ENCODE measurements at places on chromosomes 2 and 18.

DNA sequence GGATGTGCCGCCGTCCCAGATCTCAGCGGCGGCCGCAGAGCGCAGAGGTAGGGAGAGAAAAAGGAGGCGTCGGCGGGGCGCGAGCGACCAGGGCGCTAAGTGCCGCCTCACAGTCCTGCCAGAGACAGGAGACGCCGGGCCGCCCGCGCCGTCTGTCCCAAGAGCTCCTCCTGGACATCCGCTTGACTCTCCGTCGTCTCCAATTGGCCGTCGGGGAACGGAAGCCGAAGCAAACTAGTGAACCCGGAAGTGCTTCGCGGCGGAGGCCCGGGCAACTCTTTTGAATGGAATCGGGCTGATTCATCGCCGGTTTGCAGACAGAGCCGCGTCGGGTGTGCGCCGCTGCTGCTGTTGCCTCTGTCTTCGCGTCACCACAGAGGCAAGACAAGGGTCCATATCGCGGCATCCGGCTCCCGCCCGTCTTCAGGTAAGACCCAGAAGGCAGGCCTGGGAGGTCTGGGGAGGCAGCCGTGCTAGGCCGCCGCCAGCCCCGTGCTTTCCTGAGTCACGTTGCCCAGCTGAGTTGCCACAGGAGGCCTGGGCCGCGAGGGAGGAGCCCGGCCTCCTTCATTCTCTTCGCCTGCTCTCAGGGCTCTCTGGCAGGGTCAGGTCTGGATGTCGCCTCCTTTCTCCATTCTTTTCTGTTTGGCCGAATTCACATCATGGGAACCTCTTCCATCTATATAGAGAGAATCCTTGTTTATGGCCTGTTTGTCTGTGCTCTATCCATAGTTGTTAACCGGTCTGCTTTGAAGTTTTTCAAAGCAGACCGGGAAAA is at the start of gene PSMD14:
TSS of gene PSMD14 (plus strand) at position 248 of the 778 bp plus-strand sequence. CDS start 10,401 bp downstream, outside the sequence.
- peak; percentile 82 for DNase-seq

DNA sequence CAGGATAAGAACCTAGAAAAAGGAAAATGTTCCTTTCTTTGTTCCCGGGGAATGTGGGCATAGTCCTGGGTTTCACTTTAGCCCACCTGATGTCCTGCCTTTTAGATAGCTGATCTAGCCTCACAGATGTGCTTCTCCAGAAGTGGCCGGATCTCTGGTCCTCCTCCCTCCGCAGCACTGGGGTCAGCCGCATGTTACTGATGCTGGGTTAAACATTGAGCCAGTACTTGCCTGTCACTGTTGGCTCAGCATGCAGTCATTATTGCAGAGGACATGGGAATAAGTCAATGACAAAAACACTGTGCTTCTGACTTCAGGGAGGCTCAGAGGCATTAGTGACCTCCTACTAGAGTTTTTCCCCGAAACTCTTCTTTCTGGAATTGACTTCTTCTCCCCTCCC is 27.6 kb downstream of the NCK2 start:
- no peak for DNase-seq

DNA sequence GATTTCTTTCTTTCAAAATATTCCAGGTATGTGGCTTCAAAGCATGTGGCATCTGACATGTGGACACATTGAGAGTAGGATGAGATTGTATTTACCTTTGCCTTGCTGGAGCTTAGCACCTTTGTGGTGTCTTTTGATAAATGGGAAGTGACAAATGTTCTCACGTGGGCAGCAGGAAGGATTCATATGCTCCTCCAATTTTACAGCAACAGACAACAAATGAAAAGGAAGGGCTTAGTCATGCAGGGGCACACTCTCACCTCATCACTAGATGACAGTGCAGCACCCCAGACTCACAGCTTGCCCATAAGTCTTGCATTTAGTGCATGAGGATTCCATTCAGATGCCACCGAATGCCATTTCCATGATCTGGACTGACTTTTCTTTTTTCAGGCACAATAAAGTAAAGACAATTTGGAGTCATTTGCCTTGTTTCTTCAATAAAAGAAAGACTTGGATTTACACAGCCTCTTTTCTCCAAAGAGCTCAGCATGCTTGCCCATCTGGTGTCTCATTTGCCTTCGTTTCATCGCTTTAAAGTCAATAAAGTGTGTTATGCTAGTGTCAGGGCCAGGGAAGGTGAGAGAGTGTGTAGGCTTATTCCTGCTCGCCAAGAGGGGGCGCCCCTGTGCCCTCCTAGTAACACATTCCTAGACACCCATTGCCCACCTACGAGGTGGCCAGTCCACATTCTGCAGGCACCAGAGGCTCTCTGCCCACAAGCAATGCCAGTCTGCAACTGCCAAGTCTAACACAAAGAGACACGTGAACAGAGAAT is 39.6 kb upstream of the DAPL1 start:
- no peak for DNase-seq

GRCh38 chr2:30883822-30884221 is 76.6 kb upstream of the CAPN13 start:
- no peak for DNase-seq

DNA sequence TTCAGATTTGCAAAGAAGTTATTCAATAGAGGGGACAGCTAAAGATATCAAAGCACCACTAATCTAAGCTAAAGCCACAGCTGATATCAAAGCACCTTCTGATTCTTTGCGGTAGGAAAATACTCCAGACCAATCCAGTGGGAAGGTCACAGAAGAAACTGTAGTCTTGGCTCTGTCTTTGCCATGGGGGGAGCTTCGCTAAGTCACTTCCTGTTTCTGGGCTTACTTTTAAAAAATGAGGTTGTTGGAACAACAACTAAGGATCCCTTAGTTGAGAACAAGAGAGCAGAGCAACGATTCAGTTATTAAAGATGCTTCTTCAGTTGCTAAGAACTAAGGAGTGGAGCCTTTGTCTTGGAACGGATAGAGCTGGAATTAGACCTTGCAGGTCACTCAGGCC is 12.2 kb downstream of the LPIN1 start:
- DNase-seq: no peak

DNA sequence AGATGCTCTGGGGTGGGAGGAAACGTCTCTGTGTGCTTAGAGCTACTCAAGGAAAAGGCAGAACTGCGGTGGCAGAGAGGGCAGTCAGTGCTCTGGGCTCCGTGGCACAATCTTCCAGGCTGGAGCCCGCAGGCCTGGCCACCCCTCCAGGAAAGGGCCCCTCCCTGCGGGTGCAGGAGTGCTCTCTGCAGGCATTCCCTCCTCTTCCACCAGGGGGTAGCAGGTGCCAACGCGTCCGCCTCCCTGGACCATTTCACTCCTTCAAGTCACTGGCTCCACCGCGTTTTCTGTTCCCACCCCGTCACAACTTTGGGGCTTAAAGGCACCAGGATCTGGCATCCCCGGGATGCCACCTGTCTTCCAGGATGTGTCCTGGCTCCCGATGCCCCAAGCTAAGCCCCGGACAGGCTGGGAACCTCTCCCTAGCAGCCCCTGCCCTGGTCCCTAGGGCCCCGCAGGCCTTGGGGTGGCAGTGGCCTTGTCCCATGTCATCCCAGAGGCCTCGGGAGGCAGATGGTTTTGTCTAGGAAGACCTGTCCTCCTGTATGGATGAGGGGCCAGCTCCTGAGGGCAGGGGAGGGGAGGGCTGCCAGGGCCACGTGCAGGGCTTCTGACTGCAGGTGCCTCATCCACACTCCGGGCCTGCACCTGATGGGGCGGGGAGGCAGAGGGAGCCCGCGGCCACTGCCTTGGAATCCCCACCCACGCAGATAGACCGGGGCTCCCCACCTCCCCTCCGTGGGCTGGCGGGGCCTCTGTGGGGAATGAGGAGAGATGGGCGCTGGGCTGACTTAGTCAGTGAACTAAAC is 26.4 kb downstream of the KCNIP3 start:
- no peak for DNase-seq

DNA sequence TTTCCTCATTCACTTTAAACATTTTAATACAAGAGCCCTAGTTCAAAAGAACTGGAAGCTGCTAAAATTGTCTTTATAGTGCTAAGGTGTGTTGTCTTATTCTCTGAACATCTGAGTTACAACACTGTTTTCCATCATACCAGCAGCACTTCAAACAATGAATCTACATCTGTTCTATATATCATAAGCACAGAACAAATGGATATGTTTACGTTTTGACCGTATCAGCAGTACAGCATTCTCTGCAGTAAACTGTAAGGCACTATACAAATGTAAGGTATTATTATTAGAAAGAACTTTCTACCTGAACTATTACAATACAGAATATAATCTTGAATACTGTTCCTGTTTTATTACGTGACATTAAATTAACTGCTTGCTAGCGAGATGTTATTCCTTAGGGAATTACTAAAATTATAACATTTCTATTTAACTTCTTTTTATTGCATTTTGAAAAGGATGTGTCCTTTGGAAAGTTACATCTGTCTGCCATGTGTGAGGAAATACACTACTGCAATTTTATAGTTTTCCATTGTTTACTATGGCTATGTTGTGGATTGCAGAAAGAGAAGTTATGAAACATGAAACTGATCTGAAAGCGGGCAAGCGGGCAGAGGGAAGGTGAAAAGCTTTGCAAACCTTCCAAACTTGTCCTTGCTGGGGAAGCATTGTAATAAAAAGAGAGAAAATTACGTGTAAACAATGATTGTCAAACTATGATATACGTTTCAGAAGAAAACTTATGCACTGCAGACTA is 13.7 kb downstream of the NCKAP1 start:
- DNase-seq: no peak

DNA sequence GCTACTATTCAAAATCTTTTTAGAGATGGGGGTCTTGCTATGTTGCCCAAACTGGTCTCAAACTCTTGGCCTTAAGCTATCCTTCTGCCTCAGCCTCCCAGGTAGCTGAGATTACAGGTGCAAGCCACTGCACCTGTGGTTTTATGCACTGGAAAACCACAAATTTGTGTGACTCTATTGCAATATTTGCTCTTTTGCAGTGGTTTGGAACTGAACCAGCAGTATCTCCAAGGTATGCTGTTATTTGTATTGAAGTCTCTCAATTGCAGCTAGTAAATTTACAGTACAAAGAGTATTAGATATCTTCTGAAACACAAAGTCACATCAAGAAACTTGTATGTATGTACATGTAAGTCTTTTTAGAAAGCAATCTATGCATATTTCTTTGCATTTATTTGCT is 46.2 kb downstream of the PPP4R1 start:
- no peak for DNase-seq

GRCh38 chr2:210919128-210919527 is 362.7 kb downstream of the CPS1 start:
- no peak for DNase-seq

- DNase-seq: no peak
Observed at GRCh38 chr2:17754773-17755425, 961 bp downstream of the GEN1 start.

- no peak for DNase-seq
Observed at GRCh38 chr2:231530099-231531011, at the start of gene NMUR1. NMUR1 (minus strand) TSS chr2:231530445; CDS start chr2:231530361, 84 bp downstream.

GRCh38 chr18:56727399-56727798 is 76.2 kb downstream of the WDR7 start:
- DNase-seq: no peak

DNA sequence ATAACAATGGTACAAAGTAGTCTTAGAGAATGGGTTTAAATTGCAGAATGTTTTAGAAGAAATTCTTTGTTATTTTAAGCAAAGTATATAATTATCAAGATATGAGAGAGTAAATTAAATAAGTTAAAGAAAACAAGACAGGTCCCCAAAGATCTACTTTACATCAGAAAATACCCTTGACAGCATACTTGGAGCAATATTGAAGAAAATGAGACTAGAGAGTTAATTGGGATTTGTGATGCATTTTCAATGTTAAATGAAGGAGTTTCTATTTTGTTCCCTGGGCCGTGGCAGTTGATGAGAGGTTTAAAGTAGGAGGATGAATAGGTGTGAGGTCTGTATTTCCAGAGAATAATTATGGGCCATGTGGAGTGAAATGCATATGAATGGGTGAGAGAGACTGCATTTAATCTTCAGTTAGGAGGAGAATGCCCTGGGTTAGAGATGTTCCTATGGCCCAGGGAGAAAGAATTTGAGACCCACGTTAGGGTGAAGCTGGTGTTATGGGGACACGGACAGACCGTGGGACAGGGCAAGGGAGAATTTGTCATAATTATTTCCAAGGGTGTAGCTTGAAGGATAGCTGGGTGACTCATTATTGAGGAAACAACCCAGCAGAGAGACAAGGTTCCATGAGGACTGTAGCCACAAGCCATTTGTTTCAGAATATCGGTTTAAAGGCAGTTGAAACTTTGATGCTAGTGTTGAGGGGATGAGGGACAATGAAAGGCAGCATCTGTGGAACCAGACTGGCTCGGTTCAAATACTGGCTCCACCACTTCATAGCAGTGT is 22.7 kb downstream of the MGAT5 start:
- no peak for DNase-seq

GRCh38 chr2:229003256-229003655 is 267.8 kb downstream of the PID1 start:
- no peak for DNase-seq

- DNase-seq: peak; percentile 4
Observed at GRCh38 chr2:200609028-200609614, 23.3 kb downstream of the AOX1 start.

DNA sequence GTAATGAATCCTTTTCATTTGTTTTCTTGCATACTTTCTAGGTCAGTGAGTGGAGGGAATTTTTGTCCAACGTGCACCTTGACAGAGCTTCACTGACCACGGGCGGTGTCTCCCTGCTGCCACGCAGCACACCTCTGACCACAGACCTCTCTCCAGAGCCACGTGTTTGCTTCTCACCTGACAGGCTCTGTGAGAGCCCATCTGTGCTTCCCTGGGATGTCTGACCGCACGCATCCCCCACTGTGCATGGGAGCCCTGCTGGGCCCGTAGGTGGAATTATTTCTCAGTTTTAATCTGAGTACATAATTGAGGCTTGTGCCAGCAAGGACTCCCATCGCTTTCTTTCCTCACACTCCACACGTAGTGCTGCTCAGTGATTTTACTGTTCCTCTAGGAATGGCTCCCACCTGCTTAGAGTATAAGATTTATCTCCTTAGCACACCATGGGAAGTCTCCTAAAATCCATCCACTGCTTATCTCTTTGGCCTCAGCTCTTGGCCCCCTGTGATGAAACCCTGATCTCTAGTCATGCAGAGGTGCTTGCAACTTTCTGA is 482.6 kb downstream of the TSN start:
- no peak for DNase-seq

GRCh38 chr2:60094450-60094929 is 459.0 kb downstream of the BCL11A start:
- no peak for DNase-seq

DNA sequence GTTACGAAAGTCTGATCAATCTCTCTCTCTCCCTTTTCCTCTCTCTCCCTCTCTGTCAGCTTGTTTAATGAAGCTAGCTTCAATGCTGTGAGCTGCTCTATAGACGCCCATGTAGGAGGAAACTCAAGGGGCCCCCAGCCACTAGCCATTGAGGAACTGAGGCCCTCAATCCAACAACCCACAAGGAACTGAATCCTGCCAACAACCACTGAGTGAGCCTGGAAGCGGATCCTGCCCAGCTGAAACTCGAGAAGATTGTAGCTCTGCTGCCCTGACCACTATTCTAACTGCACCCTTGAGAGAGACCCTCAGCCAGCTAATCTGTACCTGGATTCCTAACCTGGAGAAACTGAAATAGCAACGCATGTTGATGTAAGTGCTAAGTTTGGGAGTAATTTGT is 129.2 kb downstream of the BCL11A start:
- no peak for DNase-seq

GRCh38 chr2:209368914-209369313 is 54.9 kb upstream of the MAP2 start:
- no peak for DNase-seq

Data from GOT3 (cell line).